ENCODE measurements at places on chromosomes 5 and 9.

GRCh38 chr9:99140685-99141314 is 35.9 kb downstream of the TGFBR1 start:
- DNase-seq, result no peak

GRCh38 chr5:74575741-74576538 is 64.6 kb downstream of the ENC1 start:
- DNase-seq, result no peak

GRCh38 chr5:57292336-57292735 is 118.5 kb downstream of the GPBP1 start:
- DNase-seq, result no peak

GRCh38 chr5:59094864-59095263 is 512.0 kb downstream of the RAB3C start:
- DNase-seq, result no peak

- no peak for DNase-seq
Measured at GRCh38 chr9:9389904-9390303, 1222.9 kb downstream of the PTPRD start.

GRCh38 chr9:118522093-118523028 is 818.2 kb downstream of the TLR4 start:
- no peak for DNase-seq

DNA sequence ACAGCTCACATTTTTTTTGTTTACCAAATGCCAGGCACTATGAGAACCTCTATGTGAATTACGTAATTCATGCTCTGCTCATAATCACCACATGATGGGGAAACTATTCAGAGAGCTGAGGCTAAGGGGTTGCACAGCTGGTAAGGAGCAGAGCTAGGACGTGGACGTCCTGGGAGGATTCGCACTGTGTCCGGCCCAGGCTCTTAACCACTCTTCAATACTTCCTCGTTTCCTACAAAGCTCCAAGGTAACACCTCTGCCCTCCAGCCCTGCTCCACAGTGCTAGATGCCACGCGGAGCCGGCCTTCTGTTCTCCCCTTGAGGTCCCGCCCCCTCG is 8.7 kb downstream of the PHF19 start:
- no peak for DNase-seq

DNA sequence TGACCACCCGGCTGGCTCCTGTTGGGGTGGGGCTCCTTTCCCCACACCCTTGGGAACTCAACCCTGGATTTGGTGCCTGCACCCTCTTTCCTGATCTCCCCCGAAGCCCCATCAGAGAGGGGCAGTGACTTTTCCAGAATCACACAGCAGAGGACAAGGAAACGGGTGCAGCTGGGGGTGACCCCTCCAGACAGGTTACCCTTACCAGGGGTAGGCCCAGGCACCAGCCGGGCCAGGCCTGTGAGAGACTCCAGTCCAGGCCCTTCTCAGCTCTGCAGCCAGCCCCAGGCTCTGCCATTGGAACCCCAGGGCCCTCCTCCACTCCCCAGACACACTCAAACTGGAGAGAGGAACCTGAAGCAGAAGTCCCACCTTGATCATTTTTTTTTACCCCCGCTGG is 19.0 kb upstream of the PHYHD1 start:
- no peak for DNase-seq

DNA sequence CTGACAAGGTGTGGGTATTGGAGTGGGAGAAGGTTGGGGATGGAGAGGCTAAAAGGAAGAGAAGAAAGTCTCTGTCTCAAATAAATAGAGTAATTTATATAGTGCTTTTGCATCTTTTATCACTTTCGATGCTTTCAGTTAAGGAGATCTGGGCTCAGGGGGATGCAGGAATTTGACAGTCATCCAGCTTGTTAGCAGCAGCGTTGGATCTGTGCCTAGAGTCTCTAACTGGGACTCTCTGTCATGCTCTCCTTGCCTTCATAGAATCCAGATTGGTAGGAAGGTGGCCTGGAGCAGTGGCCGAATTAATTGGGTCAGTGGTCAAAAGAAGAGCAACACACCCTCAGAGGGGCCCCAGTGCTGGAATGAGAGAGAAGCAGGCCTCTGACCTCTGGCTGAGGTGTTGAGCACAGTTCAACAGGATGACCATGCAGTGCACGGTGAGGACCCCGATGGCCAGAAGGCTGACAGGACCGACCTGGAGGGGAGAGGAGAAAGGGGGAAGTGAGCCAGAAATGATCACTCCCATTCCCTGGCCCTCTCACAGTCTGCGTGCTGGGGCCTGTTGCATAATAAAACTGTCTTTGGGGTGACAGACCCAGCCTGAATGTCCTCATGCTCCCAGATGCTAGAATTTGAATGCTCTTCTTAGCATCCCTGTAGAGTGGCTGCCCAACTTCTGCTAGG is 7.6 kb downstream of the SLC36A3 start:
- no peak for DNase-seq

GRCh38 chr9:1604942-1605560 is 410.1 kb upstream of the SMARCA2 start:
- no peak for DNase-seq

- no peak for DNase-seq
Measured at GRCh38 chr9:1869843-1870242, 145.3 kb upstream of the SMARCA2 start.

DNA sequence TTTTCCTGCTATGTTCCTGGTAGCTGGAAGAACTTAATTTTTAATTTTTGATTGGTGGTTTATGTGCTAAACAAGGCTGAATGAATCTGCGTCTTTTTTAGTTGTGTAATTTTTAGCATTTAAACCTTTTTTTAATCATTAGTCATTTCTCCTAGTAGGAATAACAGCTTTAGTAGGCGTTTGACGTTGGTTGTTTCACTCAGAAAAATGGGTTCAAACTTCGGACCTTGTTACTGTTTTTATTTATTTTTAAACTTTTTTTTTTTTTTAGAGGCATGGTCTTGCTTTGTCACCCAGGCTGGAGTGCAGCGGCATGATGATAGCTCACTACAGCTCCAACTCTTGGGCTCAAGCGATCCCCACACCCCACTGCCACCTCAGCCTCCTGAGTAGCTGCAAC is 12.9 kb downstream of the SFXN1 start:
- DNase-seq, result no peak

GRCh38 chr5:359301-359897 is 37.9 kb downstream of the AHRR start:
- no peak for DNase-seq

- no peak for DNase-seq
Measured at GRCh38 chr5:62341783-62342475, 35.9 kb downstream of the KIF2A start.

DNA sequence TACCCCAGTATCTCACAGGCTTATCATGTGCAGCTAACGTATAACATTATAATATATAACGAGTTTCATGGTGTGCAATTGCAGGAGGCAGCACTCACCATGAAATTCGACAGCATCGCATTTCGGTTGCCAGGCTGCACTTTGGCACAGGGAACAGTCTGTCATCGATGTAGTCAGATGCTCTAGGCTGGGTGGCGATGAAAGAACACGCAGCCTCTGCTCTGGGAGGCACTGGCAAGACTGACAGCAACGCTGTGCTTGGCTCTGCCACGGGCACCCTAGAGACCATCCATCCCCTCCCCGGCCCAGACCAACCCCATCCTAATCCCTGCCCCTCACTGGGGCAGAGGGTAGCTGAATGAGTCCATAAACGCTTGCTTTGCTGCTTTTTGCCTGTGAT is 290.8 kb downstream of the MED10 start:
- no peak for DNase-seq

Measured in urinary bladder (tissue), 4 donors.